ENCODE measurements at places on chromosomes 4 and X. TPM values are rescaled to one million over a fixed set of nuclear protein-coding genes. Genes with fewer than 3 reads are reported as not detected.

Gene FAM200B
- total RNA-seq, result 8.3 TPM

Gene IL21
- not detected for total RNA-seq

Gene HOPX
- total RNA-seq, result 134 TPM

Gene SHROOM2
- under 0.01 TPM for total RNA-seq

Gene DMRTC1
- total RNA-seq, result not detected

Gene ARR3
- not detected for total RNA-seq

Gene TCP11X2
- not detected for total RNA-seq

Gene NDST3
- total RNA-seq, result 0.27 TPM

Measured in hematopoietic multipotent progenitor cell (in vitro differentiated cells).